ENCODE measurements at places on chromosomes 5 and 9.

- DNase-seq, result no peak
Observed at GRCh38 chr5:135761746-135762145, 72.7 kb upstream of the SLC25A48 start.

- no peak for DNase-seq
Observed at GRCh38 chr9:98364086-98364485, 108.6 kb upstream of the TBC1D2 start.

GRCh38 chr5:77259476-77259875 lies 49.0 kb downstream of the PDE8B start:
- peak; percentile 15 for DNase-seq

GRCh38 chr9:20014168-20014567 lies 225.3 kb upstream of the SLC24A2 start:
- no peak for DNase-seq

GRCh38 chr5:15446552-15446951 lies 53.4 kb upstream of the FBXL7 start:
- DNase-seq, result no peak

DNA sequence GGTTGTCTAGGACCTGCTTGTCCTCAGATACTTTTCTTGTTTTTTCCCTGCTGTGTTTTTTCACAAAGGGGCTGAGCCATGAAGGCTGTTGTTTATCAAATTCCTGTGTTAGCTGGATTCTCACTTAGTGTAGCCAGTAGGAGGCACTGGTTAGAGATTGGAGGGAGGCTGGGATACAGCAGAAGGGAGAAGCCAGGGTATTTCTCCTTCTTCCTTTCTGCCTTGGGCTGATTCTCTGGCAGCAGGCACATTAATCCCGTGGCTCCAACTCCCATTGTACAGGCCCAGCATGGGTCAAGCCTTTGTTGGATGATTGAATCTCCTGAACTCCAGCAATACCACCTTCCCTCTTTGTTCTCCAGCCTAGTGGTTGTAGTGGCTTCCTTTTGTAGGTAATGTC lies 46.4 kb upstream of the FAM170A start:
- no peak for DNase-seq

DNA sequence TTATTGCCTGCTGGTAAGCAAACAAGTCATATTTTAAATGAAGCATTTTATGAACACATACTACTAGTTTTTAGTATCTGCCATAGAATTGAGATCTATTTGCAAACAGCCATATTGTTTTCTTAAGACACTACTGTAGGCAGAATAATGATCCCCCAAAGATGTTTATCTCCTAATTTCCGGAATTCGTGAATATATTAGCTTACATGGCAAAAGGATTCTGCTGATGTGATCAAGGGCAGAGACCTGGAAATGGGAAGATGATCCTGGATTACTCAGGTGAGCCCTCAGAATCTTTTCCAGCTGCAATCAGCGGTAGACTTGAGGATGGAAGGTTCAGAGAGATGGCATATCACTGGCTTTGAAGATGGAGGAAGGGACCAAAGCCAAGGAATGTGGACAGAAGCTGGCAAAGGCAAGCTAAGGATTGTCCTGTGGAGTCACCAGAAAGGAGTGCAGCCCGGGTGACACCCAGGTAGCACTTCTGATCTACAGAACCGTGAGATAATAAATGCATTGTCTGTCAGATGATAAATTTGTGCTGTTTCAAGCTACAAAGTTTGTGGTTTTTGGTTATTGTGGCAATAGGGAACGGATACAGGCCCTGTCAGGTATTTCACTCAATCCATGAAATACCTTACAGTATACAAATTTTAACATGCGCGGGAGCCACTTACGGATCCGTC lies 1.0 kb upstream of the ERCC6L2 start:
- no peak for DNase-seq

DNA sequence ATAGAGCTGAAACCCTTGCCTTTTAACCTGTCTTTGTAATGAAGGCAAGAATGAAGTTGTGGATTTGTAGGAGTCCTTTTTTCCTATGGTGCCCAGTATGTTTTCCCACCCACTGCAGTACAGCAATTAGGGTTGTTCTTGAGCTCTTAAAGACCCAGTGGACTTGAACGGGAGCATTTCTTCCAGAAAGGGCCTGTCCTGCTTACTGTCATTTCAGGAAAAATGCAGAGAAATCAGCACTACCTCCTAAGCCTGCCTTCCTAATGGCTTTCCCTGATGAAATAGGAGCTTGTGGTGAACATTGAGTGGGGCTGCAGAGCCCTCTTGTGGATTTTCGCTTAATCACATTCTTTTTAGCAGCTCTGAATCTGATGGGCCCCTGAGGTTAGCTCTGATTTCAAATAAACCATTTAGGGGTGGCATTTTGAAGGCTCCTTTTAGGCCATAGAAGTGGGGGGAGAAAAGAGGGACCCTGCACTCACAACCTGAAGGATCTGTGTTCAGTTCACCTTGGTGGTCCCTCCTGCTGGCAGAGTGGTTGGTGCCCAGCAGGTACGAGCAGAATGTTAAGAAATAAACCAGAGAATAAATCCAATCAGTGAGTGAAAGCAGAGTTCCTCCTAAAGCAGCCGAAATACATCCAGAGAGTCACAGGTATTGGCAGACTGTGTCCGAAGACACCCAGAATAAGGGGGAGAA lies 188.0 kb upstream of the KLF9 start:
- DNase-seq, result peak; percentile 11

- peak; percentile 69 for DNase-seq
Observed at GRCh38 chr9:87535817-87536539, 38.3 kb downstream of the DAPK1 start.

DNA sequence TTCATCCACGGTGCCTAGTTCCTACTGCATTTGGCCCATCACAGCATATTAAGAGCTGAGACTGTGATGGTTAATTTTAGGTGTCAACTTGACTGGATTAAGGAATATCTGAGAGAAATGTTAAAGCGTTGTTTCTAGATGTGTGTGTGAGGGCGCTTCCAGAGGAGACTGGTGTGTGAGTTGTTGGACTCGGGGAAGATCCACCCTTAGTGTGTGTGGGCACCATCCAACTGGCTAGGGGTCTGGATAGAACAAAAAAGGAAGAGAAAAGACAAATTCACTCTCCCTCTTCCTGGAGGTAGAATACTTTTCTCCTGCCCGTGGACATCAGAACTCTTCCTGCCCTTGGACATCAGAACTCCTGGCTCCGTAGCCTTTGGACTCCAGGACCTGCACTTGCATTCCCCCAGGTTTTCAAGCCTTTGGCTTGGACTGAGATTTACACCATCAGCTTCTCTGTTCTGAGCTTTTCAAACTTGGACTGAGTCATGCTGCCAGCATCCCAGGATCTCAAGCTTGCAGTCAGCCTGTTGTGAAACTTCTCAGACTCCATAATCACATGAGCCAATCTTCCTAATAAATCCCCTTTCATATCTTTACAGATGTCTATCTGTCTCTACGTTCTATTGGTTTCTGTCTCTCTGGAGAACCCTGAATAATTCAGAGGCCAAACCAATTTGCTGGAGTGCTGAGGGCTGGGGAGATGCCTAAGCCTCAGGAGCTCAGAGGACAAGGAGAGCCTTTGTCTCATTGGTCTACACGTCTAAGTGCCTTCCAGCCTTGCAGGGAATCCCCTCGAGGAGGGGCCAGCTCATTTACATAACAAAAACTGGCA lies 164.5 kb downstream of the DCP2 start:
- DNase-seq, result no peak

- DNase-seq, result no peak
Observed at GRCh38 chr5:135308752-135309151, 90.3 kb downstream of the MACROH2A1 start.

DNA sequence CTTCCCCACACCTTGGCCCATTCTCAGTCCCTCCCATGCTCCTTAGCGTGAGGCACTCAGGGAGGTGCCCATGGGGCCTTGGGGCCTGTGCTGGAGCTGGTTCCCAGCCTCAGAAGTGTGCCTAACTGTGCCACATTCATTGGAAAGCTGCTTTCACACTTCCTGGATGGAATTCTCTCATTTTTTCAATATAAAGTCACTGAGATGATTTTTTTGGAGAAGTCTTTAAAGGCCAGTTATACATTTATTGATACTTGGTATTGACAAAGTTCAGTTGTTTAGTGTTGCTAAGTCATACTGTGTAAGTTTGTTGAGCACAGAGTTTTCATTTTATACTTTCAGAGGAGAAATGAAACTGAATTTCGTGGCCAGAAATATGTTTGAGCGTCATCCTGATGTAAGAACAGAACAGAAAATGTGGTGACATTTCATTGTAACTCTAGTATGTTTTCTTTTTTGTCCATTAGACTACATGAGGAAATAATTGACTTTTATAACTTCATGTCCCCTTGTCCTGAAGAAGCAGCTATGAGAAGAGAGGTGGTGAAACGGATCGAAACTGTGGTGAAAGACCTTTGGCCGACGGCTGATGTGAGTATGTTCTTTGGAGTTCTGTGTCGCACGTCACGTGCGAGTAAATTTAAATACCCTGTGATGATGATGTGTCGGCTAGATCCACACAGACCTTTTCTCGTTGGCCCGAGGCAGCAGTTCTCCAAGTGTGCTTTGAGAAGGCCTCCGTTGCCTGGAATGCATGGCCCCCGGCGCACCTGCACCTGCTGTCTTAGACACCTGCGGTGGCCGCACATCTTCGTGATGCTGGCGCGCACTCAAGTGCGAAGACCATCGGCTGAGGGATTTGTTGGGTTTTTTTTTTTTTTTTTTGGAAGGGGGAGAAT lies 24.1 kb downstream of the TENT4A start:
- DNase-seq, result no peak

- no peak for DNase-seq
Observed at GRCh38 chr5:20446121-20446520, 458.1 kb upstream of the CDH18 start.

DNA sequence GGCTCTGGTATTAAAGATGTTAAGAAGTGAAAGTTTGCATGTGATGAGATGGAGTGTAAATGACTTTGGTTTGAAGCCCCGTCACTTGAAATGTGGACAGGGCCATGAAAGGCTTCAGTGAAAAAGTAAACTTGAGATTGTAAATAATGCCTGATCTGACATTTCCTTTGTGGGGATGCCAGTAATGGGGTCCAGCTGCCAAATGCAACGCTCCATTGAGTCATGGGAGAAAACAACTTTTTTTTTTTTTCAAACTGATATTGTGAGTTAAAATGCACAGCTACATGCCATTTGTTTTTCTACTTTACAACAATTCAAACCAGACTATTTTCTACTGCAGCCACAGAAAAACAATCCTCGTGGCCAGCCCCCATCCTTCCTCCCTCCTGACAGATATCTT lies 327.0 kb upstream of the TNC start:
- no peak for DNase-seq

- DNase-seq, result no peak
Observed at GRCh38 chr5:56513141-56513540, 280.0 kb upstream of the ANKRD55 start.

- DNase-seq, result no peak
Observed at GRCh38 chr5:111960476-111961215, 203.7 kb upstream of the NREP start.

- no peak for DNase-seq
Observed at GRCh38 chr5:38758774-38759600, 86.8 kb upstream of the OSMR start.

DNA sequence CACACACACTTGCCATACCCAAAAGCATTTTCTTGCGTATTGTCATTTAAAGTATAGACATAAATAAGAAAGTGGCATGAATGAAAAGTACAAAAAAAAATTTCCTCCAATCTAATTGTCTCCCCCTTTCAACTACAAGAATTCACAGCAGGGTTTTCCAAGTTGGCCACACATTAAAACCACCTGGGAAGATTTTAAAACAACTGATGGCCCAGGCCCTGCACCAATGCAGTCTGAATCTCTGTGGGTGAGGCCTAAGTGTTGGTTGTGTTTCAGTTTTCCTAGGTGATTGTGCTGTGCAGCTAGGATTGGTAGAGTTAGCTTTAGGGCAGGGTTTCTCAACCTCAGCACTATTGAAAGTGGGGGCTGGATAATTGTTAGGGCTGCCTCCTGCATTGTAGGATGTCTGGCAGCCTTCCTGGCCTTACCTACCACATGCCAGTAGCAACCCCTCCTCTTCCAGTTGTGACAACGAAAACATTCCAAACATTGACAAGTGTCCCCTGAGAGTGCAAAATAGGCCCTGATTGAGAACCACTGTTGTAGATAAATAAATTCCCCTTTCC lies 337.1 kb downstream of the KIAA0825 start:
- DNase-seq, result no peak

DNA sequence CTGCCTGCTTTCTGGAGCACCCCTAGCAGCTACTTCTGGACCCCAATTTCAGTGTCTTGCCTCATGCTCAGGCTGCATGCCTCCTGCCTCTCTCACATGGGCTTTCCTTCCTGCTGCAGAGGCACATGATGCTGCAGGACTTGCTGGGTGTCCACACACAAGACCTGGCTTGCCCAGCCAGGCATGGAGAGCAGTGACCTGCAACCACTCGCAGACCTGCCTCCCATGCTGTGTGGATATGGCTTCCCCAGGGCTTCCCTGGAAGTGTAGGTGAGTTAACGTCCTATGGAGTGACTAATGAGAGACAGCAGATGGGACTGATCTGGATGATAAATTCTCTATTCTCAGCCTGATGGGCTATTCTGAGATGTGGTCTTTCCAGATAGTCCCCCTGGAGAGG lies 53.2 kb upstream of the SMIM32 start:
- no peak for DNase-seq

DNA sequence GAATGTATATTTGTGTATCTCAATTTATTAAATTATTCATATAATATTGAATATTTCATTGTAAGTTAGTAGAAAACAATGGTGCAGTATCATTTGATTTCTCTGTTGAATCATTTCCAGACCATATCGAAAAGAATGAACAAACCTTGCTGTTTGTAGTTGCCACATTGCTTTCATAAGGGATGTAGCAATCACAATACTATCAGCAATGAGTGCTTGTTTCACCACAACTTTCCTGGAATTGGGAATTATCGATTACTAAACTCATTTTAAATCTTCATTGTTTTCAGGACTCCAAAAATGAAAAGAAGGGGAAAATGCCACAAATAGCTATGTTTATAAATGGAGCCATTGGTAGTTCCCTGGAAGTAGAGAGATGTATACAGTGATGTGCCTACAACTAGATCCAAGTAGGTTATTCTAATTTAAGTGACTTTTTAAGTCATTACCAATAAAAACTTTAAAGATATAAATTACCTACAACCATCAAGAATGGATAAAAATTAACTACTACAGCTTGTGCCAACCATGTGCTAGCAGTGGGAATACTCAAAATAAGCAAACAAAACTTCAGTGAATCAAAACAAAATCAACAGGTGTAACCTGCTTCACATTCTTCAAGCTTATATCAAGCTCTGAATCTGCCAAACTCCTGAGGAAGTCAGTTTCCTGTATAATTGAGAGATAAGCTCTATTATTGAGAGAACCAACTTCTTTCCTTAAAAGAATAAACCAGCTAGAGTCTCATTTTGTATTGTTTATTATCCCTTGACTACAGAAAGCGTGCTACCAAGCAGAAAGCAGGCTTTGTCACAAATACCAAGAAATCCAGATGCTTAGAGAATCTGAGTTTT lies 358.6 kb downstream of the ADGRV1 start:
- no peak for DNase-seq

DNA sequence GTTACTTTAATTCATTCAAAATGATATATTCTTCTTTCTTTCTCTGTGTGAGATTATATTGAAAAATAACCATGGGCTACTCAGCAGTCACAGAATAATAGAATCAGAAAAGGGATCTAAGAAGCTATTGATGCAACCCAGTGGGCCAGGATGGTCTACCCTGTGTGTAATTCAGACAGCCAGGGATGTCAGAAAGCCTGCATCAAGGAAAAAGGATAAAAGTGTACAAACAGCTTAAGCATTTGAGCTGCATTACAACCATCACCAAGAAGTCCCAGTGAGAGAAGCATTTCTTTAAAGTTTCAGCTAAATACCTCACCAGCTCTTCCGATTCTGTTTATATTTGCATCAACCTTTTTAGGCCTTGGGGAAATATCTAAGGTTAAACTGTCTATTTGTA lies 37.8 kb upstream of the PPP3R2 start:
- DNase-seq, result no peak

GRCh38 chr5:59828623-59829022 lies 64.9 kb downstream of the PDE4D start:
- DNase-seq, result no peak

Measured in T-helper 2 cell treated with Interferon-gamma antibody and Interleukin-4, amounts not matched to agents 5 μg/mL and 100 μg/mL, for 36 hours (primary cell).